ENCODE measurements at places on chromosomes 13 and 19.

DNA sequence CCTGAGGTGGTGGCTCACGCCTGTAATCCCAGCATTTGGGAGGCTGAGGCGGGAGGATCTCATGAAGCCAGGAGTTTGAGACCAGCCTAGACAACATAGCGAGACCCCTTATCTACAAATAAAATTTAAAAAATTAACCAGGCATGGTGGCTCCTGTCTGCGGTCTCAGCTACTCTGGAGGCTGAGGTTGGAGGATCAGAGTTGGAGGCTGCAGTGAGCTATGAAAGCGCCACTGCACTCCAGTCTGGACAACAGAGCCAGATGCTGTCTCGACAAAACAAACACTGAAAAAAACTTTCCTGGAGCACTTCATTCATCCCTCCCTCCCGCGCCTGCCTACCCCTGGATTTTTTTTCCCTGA is 665 bp upstream of the ATG4D start:
- no peak for DNase-seq

GRCh38 chr13:44292545-44292944 is 81.1 kb upstream of the SERP2 start:
- DNase-seq, result no peak

- DNase-seq, result no peak
Measured at GRCh38 chr13:42532561-42533335, 41.2 kb upstream of the TNFSF11 start.

DNA sequence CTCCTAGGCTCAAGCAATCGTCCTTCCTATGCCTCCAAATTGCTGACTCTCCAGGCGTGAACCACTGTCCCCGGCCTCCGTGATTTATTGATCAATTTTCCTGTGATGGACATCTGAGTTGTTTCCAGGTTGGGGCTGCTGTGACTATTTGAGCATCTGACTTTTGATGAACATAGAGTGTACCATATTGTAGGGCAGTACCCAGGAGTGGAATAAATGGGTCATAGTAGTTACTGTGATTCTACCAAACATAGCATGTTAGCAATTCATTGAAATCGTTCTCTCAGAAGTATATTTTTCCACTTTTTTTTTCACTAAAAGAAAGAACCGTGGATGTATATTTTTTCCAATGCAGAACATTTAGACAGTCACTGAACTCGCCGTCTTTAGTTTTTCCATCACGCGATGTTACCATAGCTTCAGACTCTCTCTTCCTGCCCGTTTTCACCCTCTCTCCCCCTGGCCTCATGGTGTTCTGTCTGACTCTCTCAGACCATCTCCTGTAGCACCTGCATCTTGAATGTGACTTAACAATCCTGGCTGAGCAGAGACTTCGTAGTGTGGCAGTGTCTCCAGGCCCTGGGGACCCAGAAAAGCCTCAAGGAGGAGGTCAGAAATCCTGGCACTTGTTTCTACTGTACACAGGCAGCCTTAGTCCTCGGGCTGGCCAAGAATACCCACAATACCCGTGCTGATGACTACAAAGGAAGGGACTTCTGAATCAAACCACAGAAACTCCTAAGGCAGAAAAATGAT is 3.2 kb upstream of the RASGRP4 start:
- no peak for DNase-seq

- no peak for DNase-seq
Measured at GRCh38 chr13:95027638-95028037, 273.6 kb downstream of the ABCC4 start.

GRCh38 chr19:19149435-19149834 is 11.2 kb upstream of the TMEM161A start:
- DNase-seq, result no peak

DNA sequence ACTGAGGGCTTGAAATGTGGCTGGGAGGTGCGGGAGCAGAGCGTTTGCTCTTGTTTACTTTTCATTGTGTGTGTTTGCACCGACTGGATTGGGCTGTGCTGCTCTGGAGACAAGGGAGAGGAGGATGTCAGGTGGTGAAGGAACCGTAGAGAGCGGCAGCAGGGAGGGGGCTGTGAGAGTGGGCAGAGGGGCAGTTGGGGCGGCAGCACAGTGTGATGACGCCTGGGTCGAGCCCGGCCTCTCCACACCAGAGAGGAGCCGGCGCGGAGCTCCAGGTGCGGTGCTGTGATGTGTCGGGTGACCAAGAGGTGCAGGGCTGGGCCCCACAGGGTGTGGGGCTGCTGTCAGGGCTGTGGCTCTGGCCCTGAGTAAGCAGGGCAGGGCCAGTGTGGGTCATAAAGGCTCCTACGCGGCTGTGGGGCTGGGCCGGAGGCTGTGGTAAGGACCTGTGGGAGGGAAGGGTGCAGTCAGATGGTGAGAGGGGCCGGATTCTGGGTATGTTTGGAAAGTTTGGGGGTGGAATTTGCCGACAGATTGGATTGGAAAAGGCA is 10.5 kb downstream of the NAXD start:
- no peak for DNase-seq

All from fibroblast of skin of scalp (primary cell).